LNCaP clone FGC (cell line): ENCODE measurements at places on chromosomes 16 and 17.
A peak's percentile ranks its signal among the peaks of the same experiment; 100 is the strongest.

DNA sequence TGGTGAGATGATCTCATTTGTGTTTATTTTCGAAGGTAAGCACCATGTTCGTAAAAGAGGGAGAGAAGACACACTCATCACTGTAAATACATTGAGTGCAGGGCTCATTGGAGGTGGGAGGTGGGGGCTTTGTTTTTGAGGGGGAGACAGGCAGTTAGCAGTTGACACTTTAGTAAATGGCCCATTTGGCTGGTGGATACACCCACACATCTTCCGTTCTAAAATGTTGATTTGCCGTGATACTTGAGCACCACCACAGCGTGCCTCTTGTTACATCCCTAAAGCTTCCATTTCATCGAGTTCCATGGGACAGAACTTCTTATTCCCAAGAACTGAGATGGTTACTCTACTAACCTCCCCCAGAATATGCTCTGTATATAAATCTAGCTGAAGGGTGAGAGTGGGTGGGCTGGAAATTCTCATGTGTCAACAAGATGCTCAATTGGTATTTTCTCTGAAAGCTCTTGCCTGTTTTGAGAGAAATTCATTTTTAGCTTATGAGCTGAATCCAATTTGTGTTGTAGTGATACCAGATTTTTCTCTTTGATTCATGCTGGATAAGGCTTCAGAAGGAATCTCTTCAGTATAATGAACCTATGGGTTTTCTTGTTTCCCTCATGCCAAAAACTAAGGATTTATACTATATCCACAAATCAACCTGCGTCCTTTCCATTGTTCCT lies 314.3 kb downstream of the RBFOX1 start:
- no peak for DNase-seq

DNA sequence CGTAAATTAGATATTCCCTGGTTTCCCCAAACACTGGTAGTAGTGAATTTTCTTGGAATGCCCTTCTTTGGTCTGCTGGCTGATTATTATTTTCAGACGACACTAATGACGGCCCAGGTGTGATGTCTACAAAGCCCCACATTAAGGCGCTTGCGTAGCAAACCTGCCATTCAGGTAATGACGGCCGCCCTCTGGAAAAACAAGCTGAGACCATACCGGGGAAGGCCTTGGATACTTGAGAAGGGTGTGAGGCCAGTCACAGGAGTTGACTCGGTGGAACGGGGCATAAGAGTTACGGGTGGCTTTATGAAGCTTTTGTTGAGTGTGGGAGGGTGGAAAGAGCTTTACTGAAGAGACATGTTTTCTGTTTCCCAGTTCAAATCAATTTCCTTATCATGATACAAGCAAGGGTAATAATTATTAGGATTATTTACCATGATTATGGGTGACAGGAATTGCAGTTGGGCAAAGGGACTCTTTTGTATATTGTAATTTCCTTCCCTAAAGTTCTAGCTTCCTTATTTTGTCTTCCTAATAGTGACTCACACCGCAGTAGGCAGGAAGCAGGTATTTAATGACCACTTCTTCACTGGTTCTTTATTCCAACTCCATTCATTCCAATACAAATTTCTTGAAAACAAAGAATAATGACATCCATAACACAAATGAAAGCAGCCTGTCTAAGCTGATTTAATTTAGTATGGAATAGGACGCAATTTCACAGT lies 24.8 kb downstream of the KRT23 start:
- no peak for DNase-seq

DNA sequence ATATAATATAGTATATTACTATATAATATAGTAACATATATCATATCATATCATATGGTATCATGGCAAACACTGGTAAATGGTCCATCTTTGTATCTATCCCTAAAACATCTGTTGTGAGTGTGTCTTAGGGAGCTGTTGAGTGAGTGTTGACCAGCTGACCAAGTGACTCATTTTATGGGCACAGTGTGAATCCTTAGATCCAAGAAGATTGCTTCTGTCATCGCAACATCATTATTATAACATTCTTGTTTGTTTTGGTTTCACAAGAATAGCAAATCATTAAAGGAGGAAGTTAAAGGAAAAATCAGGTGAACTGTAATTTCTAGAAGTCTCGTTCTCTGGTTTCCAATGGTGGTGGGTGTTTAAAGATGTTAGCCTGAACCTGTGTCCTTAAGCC lies 11.7 kb upstream of the MAF start:
- DNase-seq: peak; percentile 65

GRCh38 chr16:1354815-1355540 lies 3.2 kb downstream of the GNPTG start:
- no peak for DNase-seq

GRCh38 chr16:48057048-48057447 lies 98.7 kb downstream of the ABCC12 start:
- no peak for DNase-seq

- no peak for DNase-seq
These were observed 825 bp downstream of the RPTOR start for GRCh38 chr17:80545499-80545826.

GRCh38 chr17:18161207-18162145 lies 22.2 kb upstream of the ALKBH5 start:
- DNase-seq: no peak

DNA sequence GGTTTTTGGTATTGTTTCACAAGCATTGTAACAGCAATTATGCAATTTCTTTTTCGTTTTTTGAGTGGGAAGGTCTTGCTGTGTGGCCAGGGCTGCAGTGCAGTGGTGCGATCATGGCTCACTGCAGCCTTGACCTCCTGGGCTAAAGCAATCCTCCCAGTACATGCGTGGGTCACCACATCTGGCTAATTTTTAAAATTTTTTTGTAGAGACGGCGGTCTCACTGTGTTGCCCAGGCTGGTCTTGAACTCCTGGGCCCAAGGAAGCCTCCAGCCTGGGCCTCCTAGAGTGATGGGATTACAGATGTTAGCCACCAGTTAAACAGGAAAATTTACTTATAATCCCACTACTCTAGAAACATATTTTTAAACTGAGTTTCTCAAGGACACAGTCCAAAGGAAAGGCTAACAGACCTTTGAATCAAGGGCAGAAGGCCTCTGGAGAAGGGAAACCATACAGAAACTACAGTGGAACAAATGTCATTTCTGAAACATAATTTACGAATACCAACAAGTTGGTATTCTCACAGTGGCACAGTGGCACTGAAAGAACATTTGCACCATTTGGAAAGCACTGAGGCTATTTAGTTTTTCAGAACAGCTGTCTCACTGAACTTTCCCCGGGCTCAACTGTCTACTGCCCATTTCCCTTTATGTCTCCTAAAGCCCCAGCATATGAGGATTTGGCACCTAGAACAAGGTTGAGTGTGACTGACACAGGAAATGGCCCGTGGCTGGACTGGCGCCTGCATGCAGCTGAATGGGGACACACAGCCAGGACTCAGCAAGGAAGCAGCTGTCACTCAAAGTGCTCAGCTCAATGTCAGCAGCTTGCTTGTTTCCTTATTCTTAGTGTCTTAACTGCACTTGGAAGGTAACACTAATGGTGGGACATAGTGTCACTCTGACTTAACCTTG lies 2.8 kb upstream of the PRKAR1A start:
- no peak for DNase-seq

GRCh38 chr16:20799599-20799998 lies 6.7 kb downstream of the ERI2 start:
- no peak for DNase-seq

GRCh38 chr17:69574257-69575197 lies 160.0 kb downstream of the MAP2K6 start:
- no peak for DNase-seq

DNA sequence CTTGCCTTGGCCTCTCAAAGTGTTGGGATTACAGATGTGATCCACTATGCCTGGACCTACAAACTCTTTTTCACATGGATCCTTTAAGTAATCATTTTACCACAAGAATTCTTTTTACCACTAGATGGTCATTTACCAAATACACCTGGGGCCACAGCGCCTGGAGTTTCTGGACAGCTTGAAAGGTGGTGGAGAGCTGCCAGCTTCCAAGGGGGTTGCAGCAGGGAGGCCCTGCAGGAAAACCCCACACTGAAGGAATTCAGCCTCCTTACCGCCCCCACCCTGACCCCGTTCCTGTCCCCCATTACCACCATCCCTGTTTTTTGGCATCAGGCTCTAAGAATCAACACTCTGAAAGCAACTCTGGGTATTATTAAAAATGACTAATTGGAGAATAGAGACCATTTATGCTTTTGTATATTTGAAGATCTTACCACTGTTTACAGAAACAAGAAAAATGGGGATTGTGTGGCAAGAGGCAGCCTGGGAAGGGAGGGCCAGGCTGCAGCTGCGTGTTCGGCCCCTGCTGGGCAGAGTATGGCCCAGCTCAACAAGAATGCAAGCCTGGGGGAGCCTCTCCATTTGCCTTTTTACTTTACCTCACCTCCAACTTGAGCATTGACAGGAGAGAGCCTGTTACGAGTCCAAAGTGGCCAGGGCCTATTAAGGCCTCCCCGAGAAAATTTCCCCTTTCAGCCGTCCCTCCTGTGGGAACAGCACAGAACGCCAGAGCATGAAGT lies 209.9 kb downstream of the ZFHX3 start:
- DNase-seq: no peak

DNA sequence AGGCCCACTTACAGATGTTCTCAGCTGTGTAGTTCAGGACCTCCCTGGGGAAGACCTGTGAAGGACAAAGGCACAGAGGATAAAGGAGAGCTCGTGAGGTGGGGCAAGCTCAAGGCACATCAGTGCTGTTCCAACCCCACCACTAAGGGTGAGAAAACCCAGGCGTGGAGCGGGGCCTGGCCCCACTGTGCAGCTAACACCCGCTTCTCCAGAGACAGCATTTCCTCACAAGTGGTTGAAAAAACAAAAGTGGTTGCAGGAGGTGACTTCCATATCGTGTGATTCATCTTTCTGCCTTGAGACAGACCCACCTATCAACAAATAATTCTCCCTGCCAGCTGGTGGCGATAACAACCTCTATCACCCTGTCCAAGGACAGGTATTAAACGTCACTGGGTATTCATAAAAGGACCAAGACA lies 30.0 kb downstream of the SNN start:
- no peak for DNase-seq

GRCh38 chr16:86151239-86151851 lies 252.4 kb downstream of the IRF8 start:
- DNase-seq: no peak

GRCh38 chr17:71098071-71098470 lies 928.7 kb downstream of the KCNJ2 start:
- no peak for DNase-seq

- DNase-seq: peak; percentile 17
These were observed 66.9 kb upstream of the RCVRN start for GRCh38 chr17:9971991-9972390.
